ENCODE measurements at places on chromosomes 2 and 18.

DNA sequence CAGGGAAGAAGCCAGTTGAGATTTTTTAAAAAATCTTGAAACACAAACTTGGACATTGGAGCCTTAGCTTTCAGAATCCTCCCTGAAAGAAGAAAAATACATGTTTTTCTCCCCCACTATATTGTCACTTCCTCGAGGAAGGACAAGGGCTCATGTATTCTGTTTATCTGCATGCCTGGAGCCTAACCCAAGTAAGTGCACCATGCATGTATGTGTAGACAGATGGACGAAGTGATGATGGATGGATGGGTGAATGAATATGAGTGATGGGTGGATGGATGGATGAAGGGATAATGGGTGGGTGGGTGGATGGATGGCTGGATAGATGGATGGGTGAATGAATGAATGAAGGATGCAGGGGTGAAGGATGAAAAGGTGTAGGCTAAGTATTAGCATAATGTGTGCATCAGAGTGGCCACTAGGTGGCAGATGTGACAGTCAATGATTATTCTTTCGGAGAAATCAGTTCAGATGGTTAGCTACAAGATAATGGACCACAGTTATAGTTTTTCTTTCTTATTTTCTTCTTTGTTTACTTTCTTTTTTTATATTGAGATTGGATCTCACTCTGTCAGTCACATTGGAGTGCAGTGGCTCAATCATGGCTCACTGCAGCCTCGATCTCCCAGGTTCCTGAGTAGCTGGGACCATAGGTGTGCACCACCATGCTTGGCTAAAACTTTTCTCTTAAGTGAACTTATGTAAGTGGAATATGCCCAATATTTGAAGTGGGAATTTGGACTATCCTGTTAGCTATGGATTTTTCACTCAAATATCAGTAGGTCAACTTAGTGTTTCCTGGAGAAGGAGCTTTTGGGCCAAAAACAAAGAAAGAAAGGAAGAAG is 18.5 kb upstream of the CCDC93 start:
- DNase-seq, result peak; percentile 39

- no peak for DNase-seq
These were observed 77.1 kb upstream of the RBM44 start for GRCh38 chr2:237721458-237721857.

- DNase-seq, result no peak
These were observed 186.1 kb downstream of the INHBB start for GRCh38 chr2:120531863-120532600.

DNA sequence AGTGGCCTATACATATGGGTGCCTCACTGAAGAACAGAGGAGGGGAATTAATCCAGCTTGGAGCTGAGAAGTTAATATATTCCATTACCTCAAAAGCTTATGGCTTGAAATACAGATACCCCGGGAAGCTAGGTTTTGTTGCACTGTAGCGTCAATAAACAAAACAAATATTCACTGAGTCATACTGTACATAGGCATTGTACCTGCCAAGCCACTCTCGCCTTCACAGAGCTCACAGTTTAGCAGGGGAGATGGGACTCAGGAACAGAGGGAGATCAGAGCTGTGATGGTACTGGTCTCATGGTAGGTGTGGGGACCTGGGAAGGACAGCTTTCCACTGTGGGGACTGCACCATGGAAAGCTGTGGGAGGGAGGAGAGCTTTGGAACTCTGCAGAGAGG is 111.2 kb upstream of the ST6GAL2 start:
- no peak for DNase-seq

GRCh38 chr18:32072321-32072720 is 19.4 kb upstream of the RNF138 start:
- no peak for DNase-seq

Measured in RCC 7860 (cell line).